ENCODE measurements at places on chromosomes 6 and 20. TPM values are rescaled to one million over a fixed set of nuclear protein-coding genes. Genes with fewer than 3 reads are reported as not detected.

The MYLK4 gene
- 0.12 TPM for total RNA-seq

The CLPSL1 gene
- total RNA-seq = not detected

The CDKN1A gene
- total RNA-seq = 369 TPM

The GSTA1 gene
- total RNA-seq = not detected

The OPRM1 gene
- not detected for total RNA-seq

The GABRR2 gene
- total RNA-seq = not detected

Measured in A549 treated with GW870086 at 1 μM for 4 hours (cell line).